ENCODE measurements at places on chromosomes 7 and 10. TPM values are rescaled to one million over a fixed set of nuclear protein-coding genes. Genes with fewer than 3 reads are reported as not detected.

Gene SP8
- not detected for total RNA-seq

GRCh38 chr10:113562704-113563103 is 9.9 kb downstream of the HABP2 start:
- H3K27ac ChIP-seq, result no peak overlapping the region
- DNase-seq, result no peak
- H3K4me1 ChIP-seq, result no peaks in the 10 kb centered on the region

DNA sequence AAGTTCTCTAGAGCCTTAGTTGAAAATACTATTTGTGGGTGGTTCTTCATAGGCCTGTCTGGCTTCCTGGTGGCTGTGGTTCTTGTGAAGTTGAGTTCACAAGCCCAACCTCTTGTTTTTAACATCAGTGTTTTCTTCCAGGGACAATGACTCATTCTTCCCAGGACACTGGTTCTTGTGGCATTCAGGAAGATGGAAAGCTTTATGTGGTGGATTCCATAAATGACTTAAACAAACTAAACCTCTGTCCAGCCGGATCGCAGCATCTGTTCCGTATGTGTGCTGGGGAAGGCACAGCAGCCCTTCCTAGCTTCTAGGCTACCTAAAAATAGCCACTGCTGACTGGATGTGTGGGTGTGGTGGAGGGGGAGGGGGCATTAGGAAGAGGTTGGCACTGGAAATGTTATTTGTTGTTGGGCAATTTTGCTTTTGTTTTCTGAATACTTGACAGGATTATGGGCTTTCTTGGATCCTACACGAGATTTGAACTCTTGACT is 3.9 kb downstream of the LSMEM1 start:
- H3K27me3 ChIP-seq, result no peaks in the 10 kb centered on the region
- DNase-seq, result peak; percentile 92
- peak overlapping the region; percentile 78 for H3K27ac ChIP-seq
- no peaks in the 10 kb centered on the region for H3K36me3 ChIP-seq

DNA sequence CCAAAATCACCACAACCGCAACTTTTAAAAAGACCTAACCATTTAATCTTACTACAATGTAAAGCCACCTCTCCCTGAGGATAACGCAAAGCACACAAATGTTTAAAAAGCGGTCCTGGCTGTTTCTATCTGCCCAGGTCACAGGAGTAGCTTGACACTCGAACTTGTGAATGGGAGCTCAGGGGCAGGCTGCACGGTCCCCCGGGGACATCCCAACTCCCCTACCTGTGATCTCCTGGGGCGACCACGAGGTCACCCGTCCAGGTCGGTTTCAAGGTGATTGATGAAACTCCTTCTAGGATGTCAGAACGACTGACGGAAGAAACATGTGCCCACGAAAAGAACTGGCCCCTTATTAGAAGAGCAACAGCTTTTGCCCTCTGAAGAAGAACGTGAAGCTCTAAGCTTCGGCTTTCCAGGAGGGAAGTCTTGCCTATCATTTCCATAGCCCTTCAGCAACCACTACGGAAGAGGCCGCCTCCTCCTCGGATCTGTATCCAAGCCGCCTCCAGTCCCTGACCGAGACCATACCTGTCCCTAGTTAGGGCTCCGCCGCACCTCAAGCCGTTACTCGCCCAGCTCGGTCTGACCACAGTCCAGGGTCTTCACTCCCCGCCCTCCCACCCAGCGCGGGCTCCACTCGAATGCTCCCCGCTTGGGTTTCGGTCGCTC is 459 bp downstream of the CYCS start:
- DNase-seq, result peak; percentile 65
- H3K4me3 ChIP-seq, result peak overlapping the region; percentile 96
- H3K27ac ChIP-seq, result peak overlapping the region; percentile 46
- peaks cover 23% of the 10 kb centered on the region for H3K4me1 ChIP-seq
- no peaks in the 10 kb centered on the region for H3K27me3 ChIP-seq

- no peaks in the 10 kb centered on the region for H3K27me3 ChIP-seq
- 0 out of 2 replicates have a peak overlapping the region, but pooled peaks have one; percentile 3 for H3K4me3 ChIP-seq
- no peaks in the 10 kb centered on the region for H3K36me3 ChIP-seq
- H3K27ac ChIP-seq, result no peak overlapping the region
- DNase-seq, result no peak
- H3K4me1 ChIP-seq, result no peaks in the 10 kb centered on the region
Observed at GRCh38 chr7:93165447-93165846, 17.3 kb upstream of the SAMD9L start.
